ENCODE measurements at places on chromosomes 5 and 9. TPM values are rescaled to one million over a fixed set of nuclear protein-coding genes. Genes with fewer than 3 reads are reported as not detected.

DNA sequence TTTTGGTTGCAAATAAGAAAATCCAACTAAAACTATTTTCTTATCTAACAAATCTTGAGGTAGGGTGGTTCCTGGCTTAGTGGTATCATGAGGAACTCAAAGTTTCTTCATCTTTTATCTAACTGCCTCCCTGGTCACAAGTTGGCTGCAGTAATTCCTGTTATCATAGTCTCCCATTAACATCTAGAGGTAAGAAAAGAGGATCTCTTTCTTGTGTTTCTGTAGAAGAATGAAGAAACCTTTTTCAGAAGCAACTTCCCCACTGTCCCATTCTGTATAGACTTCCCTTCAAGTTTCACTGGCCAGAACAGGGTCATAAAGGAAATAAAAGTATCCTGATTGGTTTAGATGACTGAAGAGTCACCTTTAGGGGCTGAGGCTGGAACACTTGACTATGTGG lies 81.8 kb upstream of the ELL2 start:
- no peaks in the 10 kb centered on the region for H3K36me3 ChIP-seq
- no peaks in the 10 kb centered on the region for H3K27me3 ChIP-seq
- H3K4me3 ChIP-seq, result no peak overlapping the region
- no peak overlapping the region for H3K27ac ChIP-seq

GRCh38 chr5:158819095-158819494 lies 280.6 kb downstream of the EBF1 start:
- H3K4me1 ChIP-seq, result no peaks in the 10 kb centered on the region
- H3K27ac ChIP-seq, result no peak overlapping the region
- H3K4me3 ChIP-seq, result no peak overlapping the region
- no peaks in the 10 kb centered on the region for H3K36me3 ChIP-seq
- DNase-seq, result no peak

DNA sequence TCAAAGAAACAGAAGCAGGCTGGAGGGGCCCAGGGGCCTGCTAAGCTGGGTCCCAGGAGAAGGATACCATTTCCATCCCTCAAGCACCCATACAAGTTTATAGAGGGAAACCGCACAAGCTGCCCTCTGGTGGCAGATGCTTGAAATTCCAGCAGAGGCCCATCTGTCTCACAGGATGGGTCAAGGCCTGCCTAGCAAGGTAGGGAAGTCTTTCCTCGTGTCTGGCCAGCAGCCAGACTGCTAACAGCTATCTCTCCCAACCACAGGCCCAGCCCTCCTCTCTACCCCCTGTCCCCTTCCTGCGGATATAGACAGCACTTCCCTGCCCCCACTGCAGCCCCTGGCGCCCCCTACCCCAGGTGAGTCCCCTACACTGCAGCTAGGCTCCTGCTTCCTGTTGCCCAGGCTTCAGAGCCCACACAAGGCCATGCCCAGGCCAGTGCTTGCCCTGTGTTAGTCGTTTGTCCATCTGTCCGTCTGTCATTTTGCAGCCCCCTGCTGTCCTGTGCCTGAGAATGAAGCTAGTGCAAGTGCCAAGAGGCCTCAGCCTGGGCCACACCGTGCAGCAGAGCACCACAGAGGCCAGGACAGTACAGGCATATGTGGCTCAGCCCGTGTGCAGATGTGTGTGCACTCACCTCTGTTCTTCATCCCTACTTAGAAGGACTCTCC lies 26.2 kb downstream of the TCF7 start:
- H3K27me3 ChIP-seq, result no peaks in the 10 kb centered on the region
- peaks cover 6% of the 10 kb centered on the region for H3K4me1 ChIP-seq
- H3K27ac ChIP-seq, result no peak overlapping the region
- peak; percentile 89 for DNase-seq
- no peak overlapping the region for H3K4me3 ChIP-seq

DNA sequence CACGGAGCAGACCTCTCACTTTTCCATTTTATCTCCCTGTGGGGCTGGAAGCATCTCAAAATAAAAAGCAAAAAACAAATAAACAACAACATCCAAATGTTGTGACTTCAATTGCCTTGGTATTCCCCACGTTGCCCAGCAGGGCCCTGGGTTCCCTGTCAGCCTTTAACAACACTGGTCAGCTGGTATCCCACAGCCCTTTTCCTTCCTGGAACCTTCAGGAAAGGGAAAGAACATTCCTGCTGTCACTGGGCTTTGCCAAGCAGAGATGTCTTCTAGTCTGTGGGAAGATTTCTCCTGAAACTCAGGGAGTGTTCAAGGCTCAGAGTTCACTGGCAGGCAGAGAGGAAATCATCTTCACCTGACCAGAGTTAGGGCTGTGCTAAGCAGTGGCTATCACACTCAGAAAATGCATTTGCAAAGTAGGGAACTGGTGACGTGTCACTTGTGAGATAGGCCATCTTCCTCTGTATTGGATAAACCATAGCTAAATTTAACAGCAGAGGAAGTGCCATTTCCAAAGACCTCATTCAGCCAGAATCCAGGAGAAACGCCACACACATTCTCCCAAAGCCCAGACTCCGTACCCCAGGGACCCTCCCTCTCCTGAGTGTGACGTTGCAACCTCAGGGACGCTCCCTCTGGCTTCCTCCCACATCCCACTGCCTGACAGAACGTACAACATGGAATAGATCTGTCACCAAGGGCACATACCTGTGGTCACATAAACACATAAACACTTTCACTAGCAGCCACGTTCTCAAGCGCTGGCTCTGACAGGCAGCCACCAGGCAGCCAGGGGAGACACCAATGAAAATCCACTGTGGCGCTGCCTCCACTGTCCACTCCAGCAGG lies 274.0 kb upstream of the DAPK1 start:
- no peak for DNase-seq
- H3K36me3 ChIP-seq, result no peaks in the 10 kb centered on the region
- H3K27me3 ChIP-seq, result no peaks in the 10 kb centered on the region
- no peak overlapping the region for H3K27ac ChIP-seq
- no peak overlapping the region for H3K4me3 ChIP-seq
- H3K4me1 ChIP-seq, result no peaks in the 10 kb centered on the region

DNA sequence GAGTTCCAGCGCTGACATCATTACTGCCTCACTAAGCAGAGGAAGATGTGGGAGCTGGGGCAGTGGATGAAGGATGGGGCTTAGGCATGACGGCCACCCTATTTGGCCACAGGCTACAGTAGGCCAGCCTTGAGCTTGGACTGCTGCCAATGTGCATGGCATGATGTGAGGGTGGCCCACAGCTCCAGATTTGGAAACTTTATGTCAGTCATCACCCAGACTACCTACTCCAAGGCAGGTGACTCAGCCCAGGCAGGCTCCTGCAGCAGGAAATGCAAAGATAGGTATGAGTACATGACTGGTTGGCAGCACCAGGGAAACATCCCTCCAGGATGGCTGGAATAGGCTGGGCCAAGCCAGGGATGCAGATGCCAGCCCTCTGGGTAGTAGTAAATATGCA lies 303.6 kb downstream of the SPOCK1 start:
- no peak overlapping the region for H3K4me3 ChIP-seq
- no peak overlapping the region for H3K27ac ChIP-seq
- no peaks in the 10 kb centered on the region for H3K27me3 ChIP-seq

DNA sequence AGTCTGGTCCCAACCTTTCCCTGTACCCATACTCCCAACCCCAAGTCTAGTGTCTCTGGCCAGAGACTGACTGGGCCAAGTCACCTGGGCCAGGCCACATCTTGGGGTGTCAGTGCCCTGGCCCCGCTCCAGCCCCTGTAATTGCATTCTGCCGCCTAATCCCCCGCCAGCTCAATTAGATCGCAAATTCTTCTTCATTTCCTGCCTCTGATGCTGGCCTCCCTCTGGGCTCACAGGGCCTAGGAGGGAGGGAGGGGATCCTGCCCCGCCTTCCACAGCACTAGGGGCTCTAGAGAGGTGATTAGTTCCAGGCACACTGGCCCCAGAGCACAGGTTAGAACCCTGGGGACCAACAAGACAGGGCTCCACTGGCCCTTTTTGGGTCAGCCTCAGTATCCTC lies 5.5 kb downstream of the CXXC5 start:
- peak overlapping the region; percentile 90 for H3K27ac ChIP-seq
- no peaks in the 10 kb centered on the region for H3K36me3 ChIP-seq
- DNase-seq, result no peak
- H3K4me1 ChIP-seq, result peaks cover 100% of the 10 kb centered on the region
- H3K27me3 ChIP-seq, result no peaks in the 10 kb centered on the region
- no peak overlapping the region for H3K4me3 ChIP-seq

- no peaks in the 10 kb centered on the region for H3K27me3 ChIP-seq
- no peak overlapping the region for H3K4me3 ChIP-seq
- no peak for DNase-seq
- H3K4me1 ChIP-seq, result no peaks in the 10 kb centered on the region
- H3K27ac ChIP-seq, result no peak overlapping the region
Observed at GRCh38 chr9:20402273-20402875, 219.9 kb downstream of the MLLT3 start.

- no peak overlapping the region for H3K27ac ChIP-seq
- H3K4me3 ChIP-seq, result no peak overlapping the region
- H3K27me3 ChIP-seq, result no peaks in the 10 kb centered on the region
- H3K36me3 ChIP-seq, result no peaks in the 10 kb centered on the region
Observed at GRCh38 chr5:158435161-158435616, 576.2 kb upstream of the CLINT1 start.

- no peaks in the 10 kb centered on the region for H3K36me3 ChIP-seq
- H3K27ac ChIP-seq, result no peak overlapping the region
- DNase-seq, result no peak
- H3K4me1 ChIP-seq, result no peaks in the 10 kb centered on the region
Observed at GRCh38 chr5:43273552-43273951, 39.7 kb downstream of the HMGCS1 start.

DNA sequence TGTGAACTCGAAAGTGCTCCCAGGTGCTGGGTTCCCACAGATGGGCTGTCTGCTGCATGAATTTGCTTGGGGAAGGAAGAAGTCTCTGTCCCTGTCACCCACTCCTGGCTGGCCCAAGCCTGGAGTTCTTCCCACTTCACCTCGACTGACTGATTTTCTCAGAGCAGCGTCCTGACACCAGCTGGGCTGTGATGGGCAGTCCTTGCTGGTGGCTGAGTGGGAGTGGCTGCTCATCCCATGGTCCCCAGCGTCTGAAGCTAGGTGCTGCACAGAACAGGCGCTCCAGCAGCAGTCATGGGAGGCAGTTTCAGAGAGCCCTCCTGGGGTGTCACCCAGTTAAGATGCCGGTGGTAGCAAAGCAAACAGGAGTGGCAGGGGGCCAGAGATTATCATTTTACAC lies 10.1 kb upstream of the NEURL1B start:
- no peaks in the 10 kb centered on the region for H3K27me3 ChIP-seq
- H3K27ac ChIP-seq, result no peak overlapping the region
- no peaks in the 10 kb centered on the region for H3K4me1 ChIP-seq
- no peak overlapping the region for H3K4me3 ChIP-seq
- no peak for DNase-seq

DNA sequence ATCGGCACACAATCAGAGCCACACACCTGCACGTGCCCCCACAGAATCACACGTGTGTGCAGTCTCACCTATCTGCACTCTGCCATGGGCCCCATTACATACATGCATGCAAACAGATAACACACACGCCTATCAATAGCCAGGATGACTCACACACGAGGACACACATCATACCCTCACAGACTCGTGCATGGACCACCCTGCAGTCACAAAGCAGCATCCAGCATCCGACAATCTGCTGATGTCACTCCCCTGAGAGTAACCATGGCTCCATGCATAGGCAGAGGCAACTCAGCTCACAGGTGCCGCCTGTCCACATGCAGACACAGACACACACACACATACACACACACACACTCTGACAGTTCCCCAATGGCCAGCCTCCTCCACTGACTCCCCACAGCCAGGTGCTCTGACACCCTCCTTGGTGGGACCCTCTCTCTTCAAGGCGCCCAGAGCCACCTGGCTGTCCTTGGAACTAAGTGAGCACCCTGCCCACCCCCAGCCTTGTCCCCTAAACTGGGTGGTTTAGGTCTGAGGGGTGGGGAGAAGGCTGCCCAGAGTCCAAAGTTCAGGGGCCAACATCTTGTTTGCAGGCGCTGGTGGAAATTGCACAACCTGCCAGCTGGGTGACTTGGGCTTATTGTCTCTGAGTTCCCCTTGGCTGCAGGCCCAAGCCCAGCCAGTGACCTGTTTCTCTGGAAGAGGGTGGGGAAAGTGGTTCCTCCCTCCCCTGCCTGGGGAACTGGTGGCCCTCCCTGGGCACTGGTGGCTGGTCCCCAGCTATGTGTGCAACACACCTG lies 34.6 kb upstream of the NEK6 start:
- H3K27ac ChIP-seq, result no peak overlapping the region

- peaks cover 4% of the 10 kb centered on the region for H3K4me1 ChIP-seq
- no peaks in the 10 kb centered on the region for H3K27me3 ChIP-seq
- no peak for DNase-seq
- H3K4me3 ChIP-seq, result no peak overlapping the region
Observed at GRCh38 chr9:93149361-93149760, 15.3 kb upstream of the NINJ1 start.

GRCh38 chr5:12013351-12013750 lies 109.1 kb upstream of the CTNND2 start:
- no peaks in the 10 kb centered on the region for H3K27me3 ChIP-seq
- no peaks in the 10 kb centered on the region for H3K4me1 ChIP-seq
- no peak overlapping the region for H3K27ac ChIP-seq
- no peak for DNase-seq

- no peaks in the 10 kb centered on the region for H3K36me3 ChIP-seq
- no peak overlapping the region for H3K27ac ChIP-seq
- DNase-seq, result no peak
- H3K4me1 ChIP-seq, result peaks cover 3% of the 10 kb centered on the region
- no peak overlapping the region for H3K4me3 ChIP-seq
Observed at GRCh38 chr5:129384736-129385135, 75.4 kb upstream of the ADAMTS19 start.

GRCh38 chr5:124726631-124727362 lies 19.6 kb downstream of the ZNF608 start:
- no peak overlapping the region for H3K4me3 ChIP-seq
- no peak overlapping the region for H3K27ac ChIP-seq
- peaks cover 51% of the 10 kb centered on the region for H3K4me1 ChIP-seq
- H3K27me3 ChIP-seq, result no peaks in the 10 kb centered on the region
- no peaks in the 10 kb centered on the region for H3K36me3 ChIP-seq

DNA sequence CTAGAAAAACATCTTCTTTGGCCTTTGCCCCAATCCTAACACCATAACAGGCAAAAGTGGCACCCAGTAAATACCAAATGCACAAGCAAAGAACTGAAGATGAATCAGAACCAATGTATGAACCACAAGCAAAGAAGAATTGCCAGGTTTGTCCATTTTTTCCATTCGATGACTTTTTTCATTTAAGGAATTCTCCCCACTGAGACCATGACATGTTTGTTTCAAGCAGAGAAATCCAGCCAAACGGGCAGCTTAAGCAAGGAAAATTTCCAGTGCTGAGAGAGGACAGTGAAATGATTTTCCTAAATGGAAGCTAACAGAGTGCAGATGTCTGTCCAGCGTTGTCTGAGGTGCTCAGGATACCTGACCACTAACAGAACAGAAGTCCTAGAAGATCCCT lies 203.7 kb downstream of the ADAMTS12 start:
- H3K27me3 ChIP-seq, result no peaks in the 10 kb centered on the region
- H3K4me3 ChIP-seq, result no peak overlapping the region
- no peak for DNase-seq
- no peak overlapping the region for H3K27ac ChIP-seq

CSF1R gene
- 32.4 TPM for total RNA-seq

IQGAP2 gene
- 14.9 TPM for total RNA-seq

SPINK6 gene
- total RNA-seq, result not detected

SHROOM1 gene
- total RNA-seq, result 21.2 TPM

CD180 gene
- 0.69 TPM for total RNA-seq

CD14 gene
- total RNA-seq, result 125 TPM

Data from esophagus muscularis mucosa (tissue), 4 donors.